Fibroblast of skin of left biceps (primary cell): ENCODE measurements at places on chromosomes 2 and 18.
A peak's percentile ranks its signal among the peaks of the same experiment; 100 is the strongest.

DNA sequence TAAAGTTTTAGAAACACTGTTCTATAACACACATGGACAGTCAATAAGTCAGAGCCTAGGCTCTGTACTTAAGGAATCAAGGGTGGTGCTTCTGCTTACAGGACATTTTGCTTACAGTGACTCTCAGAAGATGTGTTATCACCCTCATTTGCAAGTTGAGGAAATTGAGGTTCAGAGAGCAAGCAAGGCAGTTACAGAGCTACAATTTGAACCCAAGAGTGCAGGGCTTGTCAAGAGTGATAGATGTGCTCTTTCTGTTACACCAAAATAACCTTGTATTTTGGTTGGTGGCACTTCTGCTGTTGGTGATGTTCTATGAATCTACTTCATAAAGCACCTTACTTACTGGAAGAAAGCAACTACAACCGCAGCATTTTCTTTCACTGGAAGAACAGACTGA is 170.2 kb downstream of the THADA start:
- DNase-seq: no peak

DNA sequence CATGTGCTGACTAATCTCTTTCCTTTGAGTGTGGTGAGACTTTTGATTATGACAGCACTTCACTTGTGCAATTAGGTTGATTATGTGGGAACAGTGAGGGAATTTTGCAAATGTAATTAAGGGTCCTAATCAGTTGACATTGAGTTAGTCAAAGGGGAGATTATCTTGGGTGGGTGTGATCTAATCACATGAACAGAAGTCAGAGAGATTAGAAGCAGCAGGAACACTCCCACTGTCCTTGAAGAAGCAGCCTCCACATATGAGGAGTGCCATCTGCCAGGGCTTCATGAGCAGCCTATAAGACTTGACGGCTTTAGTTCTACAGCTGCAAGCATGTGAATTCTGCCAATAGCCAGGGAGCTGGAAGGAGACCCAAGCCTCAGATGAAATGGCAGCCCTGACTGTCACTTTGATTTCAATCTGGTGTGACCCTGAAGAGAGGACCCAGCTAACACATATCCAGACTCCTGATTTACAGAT is 89.4 kb upstream of the APCDD1 start:
- no peak for DNase-seq

DNA sequence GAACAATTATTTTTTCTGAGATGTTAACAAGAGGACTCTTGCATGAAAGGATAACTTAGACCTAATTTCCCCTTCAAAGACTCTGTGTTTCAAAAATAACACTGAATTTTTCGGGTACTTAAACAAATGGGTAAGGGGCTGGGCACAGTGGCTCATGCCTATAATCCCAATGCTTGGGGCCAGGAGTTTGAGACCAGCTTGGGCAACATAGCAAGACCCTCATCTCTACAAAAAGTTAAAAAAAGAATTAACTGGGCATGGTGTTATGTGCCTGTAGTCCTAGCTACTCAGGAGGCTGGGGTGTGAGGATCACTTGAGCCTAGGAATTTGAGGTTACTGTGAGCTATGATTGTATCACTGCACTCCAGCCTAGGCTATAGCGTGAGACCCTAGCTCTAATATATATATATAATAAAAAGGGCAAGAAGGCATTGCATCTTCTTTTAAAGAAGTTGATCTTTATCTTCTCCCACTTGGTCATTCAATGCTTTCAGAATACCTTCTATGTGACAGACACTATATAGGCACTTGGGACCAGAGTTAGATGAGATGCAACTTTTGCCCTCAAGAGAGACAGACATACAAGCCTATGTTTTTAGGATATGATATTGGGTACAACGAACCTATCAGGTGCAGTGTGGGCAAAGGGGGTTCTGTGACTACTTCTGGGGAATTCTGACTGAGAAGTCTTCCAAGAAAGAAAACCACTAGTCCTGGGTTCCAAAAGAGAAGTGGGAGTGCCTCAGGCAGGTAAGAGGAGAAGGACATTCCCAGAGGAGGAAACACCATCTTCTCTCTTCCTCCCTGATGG is 120.0 kb downstream of the MYCN start:
- no peak for DNase-seq

- peak; percentile 66 for DNase-seq
These were observed 7.0 kb downstream of the ZSWIM2 start for GRCh38 chr2:186841940-186842339.

GRCh38 chr18:4765401-4765800 is 310.3 kb upstream of the DLGAP1 start:
- DNase-seq: no peak

DNA sequence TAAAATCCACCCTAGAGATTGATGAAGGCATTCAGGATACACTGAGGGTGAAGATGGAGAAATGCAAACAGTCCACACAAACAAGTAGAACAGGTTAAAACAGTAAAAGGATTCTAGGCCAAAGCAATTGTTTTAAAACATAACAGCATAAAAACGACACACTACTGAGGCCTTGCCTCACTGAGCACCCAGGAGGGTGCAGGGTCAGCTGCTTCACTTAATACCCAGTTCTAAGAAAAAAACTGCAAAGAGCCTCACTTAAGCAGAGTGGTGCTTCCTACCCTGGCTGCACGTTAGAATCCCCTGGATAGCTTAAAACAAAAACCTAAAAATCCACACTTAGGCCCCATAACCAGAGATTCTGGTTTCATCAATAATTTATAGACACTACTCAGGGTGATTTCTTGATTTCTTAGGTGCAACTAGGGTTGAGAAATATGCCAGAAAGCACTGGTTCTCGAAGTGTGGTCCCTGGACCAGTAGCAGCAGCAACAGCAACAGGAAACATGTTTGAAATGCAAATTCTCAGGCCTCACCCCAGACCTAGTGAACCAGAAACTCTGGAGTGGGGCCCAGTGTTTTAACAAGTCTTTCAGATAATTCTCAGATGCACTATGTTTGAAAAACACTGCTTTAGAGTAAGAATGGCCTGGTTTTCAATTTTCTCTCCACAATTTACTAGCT is 279.1 kb downstream of the ZEB2 start:
- no peak for DNase-seq

DNA sequence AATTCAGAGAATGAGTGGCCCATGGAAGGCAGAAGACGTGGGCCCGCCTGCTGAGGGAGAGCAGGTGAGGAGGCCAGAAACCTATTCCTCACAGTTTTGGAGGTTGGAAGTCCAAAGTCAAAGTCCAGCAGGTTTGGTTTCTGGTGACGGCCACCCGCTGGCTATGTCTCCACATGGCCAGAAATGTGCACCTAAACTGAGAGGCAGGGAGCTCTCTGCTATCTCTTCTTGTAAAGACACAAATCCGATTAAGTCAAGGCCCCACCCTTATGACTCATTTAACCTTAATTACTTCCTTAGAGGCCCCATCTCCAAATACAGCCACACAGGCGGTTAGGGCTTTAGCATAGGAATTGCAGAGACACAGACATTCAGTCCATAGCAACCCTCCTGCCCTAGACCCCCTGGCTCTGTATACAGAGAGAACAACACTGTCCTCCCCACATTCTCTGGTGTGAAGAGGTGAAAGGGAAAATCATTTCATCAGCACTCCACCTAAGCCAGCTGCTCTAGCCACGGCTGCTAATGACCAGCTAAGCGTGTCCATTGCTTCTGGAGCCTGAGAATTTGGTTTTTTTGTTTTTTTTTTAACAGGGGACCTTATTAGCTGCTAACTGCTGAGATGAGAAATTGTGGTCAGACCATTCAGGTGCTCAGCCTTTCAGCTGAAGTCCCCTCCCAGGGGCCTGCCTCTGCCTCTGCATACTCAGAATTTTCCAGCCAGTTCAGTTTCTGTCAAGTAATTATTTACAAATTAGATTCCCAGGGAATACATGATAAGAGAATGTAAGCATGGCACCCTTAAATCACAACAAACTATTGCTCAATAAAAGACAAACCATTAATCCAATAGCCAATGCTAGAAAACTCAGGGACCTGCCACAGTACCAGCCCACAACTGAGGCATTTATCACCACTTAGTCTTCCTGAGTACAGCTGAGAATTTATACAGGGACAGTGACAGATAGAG is 368.7 kb upstream of the ID2 start:
- no peak for DNase-seq
